ENCODE measurements at places on chromosomes 12 and 14.

DNA sequence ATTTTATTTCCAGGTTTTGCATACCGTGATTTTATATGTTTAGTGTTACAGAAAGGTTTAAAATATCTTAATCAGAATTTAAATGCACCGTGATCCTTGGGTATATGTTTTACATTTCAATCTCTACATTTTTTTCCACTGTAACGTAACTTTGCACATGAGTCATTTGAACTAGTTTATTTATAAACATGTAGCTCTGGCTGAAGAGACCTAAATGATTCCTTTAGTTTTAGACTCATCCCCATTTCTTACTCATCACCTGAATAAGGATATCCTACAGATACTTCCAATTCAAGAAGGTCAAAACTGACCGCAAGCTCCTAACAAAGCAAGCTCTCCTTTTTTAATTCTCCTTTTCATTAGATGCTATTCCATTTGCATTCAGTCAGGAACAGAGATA is 42.7 kb upstream of the SLC6A15 start:
- H3K4me1 ChIP-seq: no peaks in the 10 kb centered on the region
- no peaks in the 10 kb centered on the region for H3K27me3 ChIP-seq
- H3K36me3 ChIP-seq: no peaks in the 10 kb centered on the region
- no peak overlapping the region for H3K4me3 ChIP-seq
- H3K27ac ChIP-seq: no peak overlapping the region

GRCh38 chr14:35938770-35939169 is 112.6 kb downstream of the BRMS1L start:
- no peaks in the 10 kb centered on the region for H3K36me3 ChIP-seq
- H3K4me1 ChIP-seq: no peaks in the 10 kb centered on the region
- H3K4me3 ChIP-seq: no peak overlapping the region
- DNase-seq: no peak
- H3K27ac ChIP-seq: no peak overlapping the region

GRCh38 chr14:77071938-77072388 is 26.1 kb upstream of the CIPC start:
- no peak for DNase-seq
- H3K27me3 ChIP-seq: no peaks in the 10 kb centered on the region
- peak overlapping the region; percentile 15 for H3K27ac ChIP-seq
- H3K4me3 ChIP-seq: no peak overlapping the region
- H3K4me1 ChIP-seq: no peaks in the 10 kb centered on the region

DNA sequence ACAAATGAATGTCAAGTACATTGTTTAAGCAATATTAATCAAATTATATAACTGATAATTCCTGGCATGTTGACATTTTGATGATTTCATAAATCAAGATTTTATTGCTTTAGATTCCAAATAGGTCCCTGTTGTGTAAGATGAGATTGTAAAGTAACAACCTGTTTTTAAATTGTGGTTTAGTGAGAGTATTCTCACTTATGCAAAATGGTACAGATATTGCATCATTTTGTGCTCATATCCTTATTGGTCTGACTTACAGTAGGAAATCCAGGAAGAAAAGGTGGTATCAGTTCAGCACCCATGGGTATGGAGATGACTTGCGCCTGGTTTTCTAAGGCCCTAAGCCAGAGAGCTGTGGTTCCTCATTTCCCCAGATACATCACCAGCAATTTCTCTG is 165.5 kb downstream of the KIF21A start:
- DNase-seq: no peak
- H3K36me3 ChIP-seq: no peaks in the 10 kb centered on the region
- H3K4me3 ChIP-seq: no peak overlapping the region
- H3K27ac ChIP-seq: no peak overlapping the region
- H3K27me3 ChIP-seq: no peaks in the 10 kb centered on the region
- H3K4me1 ChIP-seq: no peaks in the 10 kb centered on the region

GRCh38 chr14:105853907-105854599 is 327.7 kb downstream of the TMEM121 start:
- no peaks in the 10 kb centered on the region for H3K36me3 ChIP-seq
- H3K27ac ChIP-seq: no peak overlapping the region
- H3K4me3 ChIP-seq: no peak overlapping the region
- no peaks in the 10 kb centered on the region for H3K4me1 ChIP-seq

GRCh38 chr12:23927907-23928306 is 21.6 kb downstream of the SOX5 start:
- H3K27me3 ChIP-seq: no peaks in the 10 kb centered on the region
- no peaks in the 10 kb centered on the region for H3K36me3 ChIP-seq
- no peak overlapping the region for H3K27ac ChIP-seq
- no peak for DNase-seq

DNA sequence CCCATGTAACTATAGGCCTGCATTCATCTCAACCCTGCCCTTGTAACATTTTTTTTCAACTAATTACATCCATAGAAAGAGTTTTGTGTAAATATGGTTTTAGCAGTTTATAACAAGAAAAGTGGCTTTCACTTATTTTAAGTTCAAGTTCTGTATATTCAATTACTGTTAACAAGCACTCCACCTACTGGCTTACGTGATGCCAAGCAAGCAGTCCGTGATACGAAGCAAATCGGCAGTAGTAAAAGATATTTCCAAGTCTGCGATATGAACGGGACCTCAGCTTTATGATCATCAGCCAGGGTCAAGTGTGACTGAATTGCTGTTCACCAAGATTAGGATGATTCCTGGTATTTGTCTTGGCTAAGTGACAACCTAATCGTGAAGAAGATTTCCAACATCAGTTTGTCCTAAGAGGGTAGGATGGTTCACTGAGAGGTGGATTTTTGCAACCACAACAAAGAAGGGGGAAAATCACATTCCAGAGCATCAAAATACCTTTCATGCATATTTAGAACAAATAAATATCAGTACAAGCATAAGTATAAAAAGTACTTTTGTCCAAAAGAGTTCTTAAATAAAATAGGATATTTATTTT is 456.2 kb downstream of the FOXG1 start:
- no peak overlapping the region for H3K4me3 ChIP-seq
- H3K4me1 ChIP-seq: no peaks in the 10 kb centered on the region
- no peak overlapping the region for H3K27ac ChIP-seq
- no peaks in the 10 kb centered on the region for H3K36me3 ChIP-seq

GRCh38 chr12:106058256-106059182 is 80.2 kb downstream of the NUAK1 start:
- H3K27me3 ChIP-seq: no peaks in the 10 kb centered on the region
- H3K27ac ChIP-seq: no peak overlapping the region
- no peaks in the 10 kb centered on the region for H3K36me3 ChIP-seq
- no peak overlapping the region for H3K4me3 ChIP-seq
- no peaks in the 10 kb centered on the region for H3K4me1 ChIP-seq

- H3K4me3 ChIP-seq: no peak overlapping the region
- DNase-seq: no peak
- no peaks in the 10 kb centered on the region for H3K36me3 ChIP-seq
These were observed 9.5 kb downstream of the CNTN1 start for GRCh38 chr12:40701756-40702155.

- no peaks in the 10 kb centered on the region for H3K36me3 ChIP-seq
- no peak overlapping the region for H3K4me3 ChIP-seq
- no peak overlapping the region for H3K27ac ChIP-seq
- H3K4me1 ChIP-seq: no peaks in the 10 kb centered on the region
These were observed 64.5 kb downstream of the AMN start for GRCh38 chr14:102986810-102987579.

- peak overlapping the region; percentile 71 for H3K27ac ChIP-seq
- H3K27me3 ChIP-seq: no peaks in the 10 kb centered on the region
- no peak for DNase-seq
- peak overlapping the region; percentile 38 for H3K4me3 ChIP-seq
These were observed 596 bp upstream of the ZBTB39 start for GRCh38 chr12:57006809-57007475.

DNA sequence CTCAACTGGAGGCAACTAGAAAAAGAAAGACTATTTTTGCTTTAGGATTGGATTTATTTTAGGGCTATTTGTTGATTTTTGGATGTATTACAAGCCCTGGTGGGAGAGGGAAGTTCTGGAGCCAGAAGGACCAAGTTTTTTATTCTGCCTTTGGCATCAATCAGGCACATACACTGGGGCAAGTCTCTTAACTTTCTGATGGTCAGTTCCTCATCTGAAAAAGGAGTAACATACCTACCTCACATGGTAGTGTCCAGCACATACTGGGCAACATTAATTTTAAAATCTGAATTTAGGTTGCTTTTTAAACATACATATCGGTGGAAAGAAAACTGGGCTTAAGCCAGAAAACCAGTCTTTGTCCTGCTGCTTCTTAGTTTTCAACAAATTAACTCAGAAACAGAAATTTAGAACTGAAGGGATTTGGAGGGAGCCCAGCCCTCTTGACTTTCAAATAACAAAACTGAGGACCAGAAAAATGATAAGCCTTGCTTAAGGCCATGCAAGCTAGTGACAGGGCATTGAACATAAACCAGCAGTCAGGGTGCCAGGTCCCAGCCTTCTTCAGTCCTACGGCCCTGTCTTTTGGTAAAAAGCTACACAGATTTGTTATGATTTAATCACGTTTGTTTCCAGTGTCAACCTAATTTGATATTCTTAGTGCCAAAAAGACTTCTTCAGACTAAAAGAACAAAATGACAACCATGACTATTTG is 90.2 kb upstream of the SLC38A2 start:
- no peak overlapping the region for H3K4me3 ChIP-seq
- no peak for DNase-seq
- peaks cover 26% of the 10 kb centered on the region for H3K4me1 ChIP-seq
- peak overlapping the region; percentile 72 for H3K27ac ChIP-seq

GRCh38 chr14:93044556-93044955 is 71.2 kb downstream of the ITPK1 start:
- peaks cover 7% of the 10 kb centered on the region for H3K4me1 ChIP-seq
- no peak overlapping the region for H3K4me3 ChIP-seq
- peak overlapping the region; percentile 74 for H3K27ac ChIP-seq
- H3K36me3 ChIP-seq: no peaks in the 10 kb centered on the region
- H3K27me3 ChIP-seq: no peaks in the 10 kb centered on the region
- no peak for DNase-seq

- DNase-seq: no peak
- no peaks in the 10 kb centered on the region for H3K4me1 ChIP-seq
- no peaks in the 10 kb centered on the region for H3K27me3 ChIP-seq
- H3K36me3 ChIP-seq: no peaks in the 10 kb centered on the region
These were observed 10.4 kb downstream of the NGB start for GRCh38 chr14:77260631-77261030.

GRCh38 chr12:2215709-2216560 is 163.1 kb downstream of the CACNA1C start:
- no peaks in the 10 kb centered on the region for H3K27me3 ChIP-seq
- no peak overlapping the region for H3K4me3 ChIP-seq
- no peaks in the 10 kb centered on the region for H3K36me3 ChIP-seq
- DNase-seq: no peak
- peak overlapping the region; percentile 37 for H3K27ac ChIP-seq

GRCh38 chr12:121947981-121948380 is 29.6 kb downstream of the CFAP251 start:
- no peaks in the 10 kb centered on the region for H3K36me3 ChIP-seq
- H3K27ac ChIP-seq: no peak overlapping the region
- no peak overlapping the region for H3K4me3 ChIP-seq
- H3K27me3 ChIP-seq: no peaks in the 10 kb centered on the region

- H3K36me3 ChIP-seq: no peaks in the 10 kb centered on the region
- no peak overlapping the region for H3K27ac ChIP-seq
- no peaks in the 10 kb centered on the region for H3K4me1 ChIP-seq
- no peak overlapping the region for H3K4me3 ChIP-seq
- no peak for DNase-seq
These were observed 53.3 kb downstream of the CALM1 start for GRCh38 chr14:90450151-90450550.
